Activated CD4-positive, alpha-beta T cell treated with anti-CD3 and anti-CD28 coated beads, Interleukin-2, amount 10 ng/mL, durations not matched to agents 7 days and 5 days (primary cell): ENCODE measurements at places on chromosomes 11 and 22. TPM values are rescaled to one million over a fixed set of nuclear protein-coding genes. Genes with fewer than 3 reads are reported as not detected.

LDHAL6A gene
- total RNA-seq, result 0.15 TPM

DUSP8 gene
- total RNA-seq, result 0.23 TPM

- no peaks in the 10 kb centered on the region for H3K36me3 ChIP-seq
- H3K4me3 ChIP-seq, result no peak overlapping the region
- DNase-seq, result no peak
- no peaks in the 10 kb centered on the region for H3K4me1 ChIP-seq
- H3K27ac ChIP-seq, result no peak overlapping the region
- H3K27me3 ChIP-seq, result peaks cover 7% of the 10 kb centered on the region
Observed at GRCh38 chr22:43431808-43432554, 20.2 kb downstream of the MPPED1 start.

DNA sequence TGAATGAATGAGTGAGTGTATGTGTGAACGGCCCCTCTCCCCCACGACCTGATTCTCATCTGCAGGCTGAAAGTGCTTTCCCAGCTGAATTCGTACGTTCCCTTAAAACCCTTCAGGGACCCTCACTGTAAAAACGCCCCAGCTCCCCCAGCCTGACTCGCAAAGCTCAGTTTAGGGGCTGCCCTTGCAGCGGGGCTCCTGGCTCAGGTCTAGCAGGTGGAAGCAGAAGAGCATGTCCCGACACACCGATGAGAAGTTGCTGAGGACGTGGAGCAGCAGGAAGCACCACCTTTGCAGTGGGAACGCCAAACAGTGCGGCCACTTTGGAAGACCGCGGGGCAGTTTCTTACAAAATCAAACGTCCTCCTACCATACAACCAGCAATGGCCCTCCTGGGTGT lies 3.6 kb upstream of the MRPL23 start:
- no peak overlapping the region for H3K27ac ChIP-seq
- no peak overlapping the region for H3K4me3 ChIP-seq
- peaks cover 4% of the 10 kb centered on the region for H3K4me1 ChIP-seq
- peak; percentile 5 for DNase-seq

DNA sequence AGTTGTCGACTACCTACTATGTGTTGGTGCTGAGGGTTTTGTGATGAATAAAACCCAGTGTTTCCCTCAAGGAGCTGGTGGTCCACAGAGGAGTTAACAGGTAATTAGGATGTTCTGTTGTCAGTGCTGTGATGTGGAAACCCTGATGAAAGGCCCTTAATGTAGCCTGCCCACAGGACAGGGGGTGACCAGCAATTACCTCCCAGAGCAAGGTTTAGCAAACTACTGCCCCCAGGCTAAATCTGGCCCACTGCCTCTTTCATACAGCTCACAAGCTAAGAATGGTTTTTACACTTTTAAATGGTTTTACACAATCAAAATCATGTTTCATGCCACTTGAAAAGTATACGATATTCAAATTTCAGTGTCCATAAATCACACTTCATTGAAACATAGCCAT lies 536.2 kb downstream of the MIAT start:
- H3K4me3 ChIP-seq, result no peak overlapping the region
- no peak for DNase-seq
- no peak overlapping the region for H3K27ac ChIP-seq
- no peaks in the 10 kb centered on the region for H3K27me3 ChIP-seq

DNA sequence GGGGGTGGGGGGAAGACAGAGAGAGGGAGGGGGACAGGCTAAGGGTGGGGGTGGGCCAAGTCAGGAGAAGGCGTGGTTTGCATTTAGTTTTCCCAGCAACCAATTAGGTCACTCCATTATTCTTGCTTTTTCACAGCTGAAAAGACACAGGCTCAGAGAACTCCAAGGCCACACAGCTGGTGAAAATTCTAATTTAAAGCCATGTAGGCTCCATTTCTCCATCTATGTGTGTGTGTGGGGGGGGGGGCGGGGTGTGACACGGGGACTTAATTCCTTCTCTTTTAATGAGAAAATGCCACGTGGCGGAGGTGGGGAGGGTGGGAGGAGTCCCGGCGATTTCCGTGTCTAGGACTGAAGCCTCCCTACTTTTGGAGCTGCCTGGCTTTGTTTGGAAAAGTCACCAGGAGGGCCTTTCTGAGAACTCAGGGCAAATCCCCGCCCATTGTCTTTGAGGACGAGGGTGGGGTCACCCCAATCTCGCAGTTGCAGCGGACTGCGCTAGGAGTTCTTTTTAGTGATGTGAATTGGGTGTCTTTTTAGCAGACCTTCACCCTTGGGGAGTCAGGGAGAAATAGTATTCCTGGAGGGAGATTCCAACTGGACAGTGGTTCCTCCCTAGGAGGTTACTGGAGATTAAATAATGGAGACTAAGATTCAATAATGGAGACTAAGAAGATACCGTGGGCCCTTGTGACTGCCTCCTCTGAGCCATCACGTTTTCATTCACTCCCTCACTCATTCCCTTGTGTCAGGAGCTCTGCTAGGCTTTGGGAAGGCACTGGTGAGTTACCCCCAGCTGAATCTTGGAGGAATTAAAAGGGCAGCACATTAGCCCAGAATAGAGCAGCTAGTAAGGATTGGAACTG lies 36.4 kb upstream of the PTPRJ start:
- no peak overlapping the region for H3K27ac ChIP-seq
- DNase-seq, result no peak
- no peaks in the 10 kb centered on the region for H3K36me3 ChIP-seq

GRCh38 chr22:37182101-37182948 lies 5.7 kb downstream of the C1QTNF6 start:
- H3K4me1 ChIP-seq, result peaks cover 38% of the 10 kb centered on the region
- no peak for DNase-seq

OR51B4 gene
- total RNA-seq, result not detected

GRCh38 chr11:38416141-38416540 lies 1818.1 kb upstream of the RAG2 start:
- H3K4me1 ChIP-seq, result no peaks in the 10 kb centered on the region
- H3K27ac ChIP-seq, result no peak overlapping the region
- no peak overlapping the region for H3K4me3 ChIP-seq
- H3K27me3 ChIP-seq, result no peaks in the 10 kb centered on the region

- H3K4me3 ChIP-seq, result no peak overlapping the region
- no peak for DNase-seq
- peaks cover 15% of the 10 kb centered on the region for H3K4me1 ChIP-seq
- H3K27me3 ChIP-seq, result no peaks in the 10 kb centered on the region
- no peak overlapping the region for H3K27ac ChIP-seq
Observed at GRCh38 chr11:64632237-64632636, 41.2 kb downstream of the SLC22A12 start.

DNA sequence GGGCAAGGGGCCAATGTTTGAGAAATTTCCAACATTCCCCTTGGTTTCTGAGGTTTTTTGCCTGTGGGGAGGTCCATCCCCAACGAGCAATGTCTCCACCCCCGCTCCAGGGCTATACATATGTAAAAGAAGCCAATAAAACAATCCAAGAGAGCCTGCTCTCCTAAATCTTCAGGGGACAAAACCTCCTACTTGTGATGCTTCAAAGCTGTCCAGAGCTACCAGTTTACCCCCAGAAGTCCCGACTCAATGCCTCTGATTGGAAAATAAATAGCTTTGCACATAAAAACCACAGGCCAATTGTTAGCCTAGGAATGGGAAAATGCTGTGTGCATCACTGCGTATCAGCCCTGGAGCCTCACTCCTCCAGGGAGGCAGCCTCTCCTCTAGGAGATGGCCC lies 66.0 kb upstream of the PAX6 start:
- no peaks in the 10 kb centered on the region for H3K4me1 ChIP-seq
- no peak overlapping the region for H3K27ac ChIP-seq
- peaks cover 33% of the 10 kb centered on the region for H3K27me3 ChIP-seq
- H3K4me3 ChIP-seq, result no peak overlapping the region

DNA sequence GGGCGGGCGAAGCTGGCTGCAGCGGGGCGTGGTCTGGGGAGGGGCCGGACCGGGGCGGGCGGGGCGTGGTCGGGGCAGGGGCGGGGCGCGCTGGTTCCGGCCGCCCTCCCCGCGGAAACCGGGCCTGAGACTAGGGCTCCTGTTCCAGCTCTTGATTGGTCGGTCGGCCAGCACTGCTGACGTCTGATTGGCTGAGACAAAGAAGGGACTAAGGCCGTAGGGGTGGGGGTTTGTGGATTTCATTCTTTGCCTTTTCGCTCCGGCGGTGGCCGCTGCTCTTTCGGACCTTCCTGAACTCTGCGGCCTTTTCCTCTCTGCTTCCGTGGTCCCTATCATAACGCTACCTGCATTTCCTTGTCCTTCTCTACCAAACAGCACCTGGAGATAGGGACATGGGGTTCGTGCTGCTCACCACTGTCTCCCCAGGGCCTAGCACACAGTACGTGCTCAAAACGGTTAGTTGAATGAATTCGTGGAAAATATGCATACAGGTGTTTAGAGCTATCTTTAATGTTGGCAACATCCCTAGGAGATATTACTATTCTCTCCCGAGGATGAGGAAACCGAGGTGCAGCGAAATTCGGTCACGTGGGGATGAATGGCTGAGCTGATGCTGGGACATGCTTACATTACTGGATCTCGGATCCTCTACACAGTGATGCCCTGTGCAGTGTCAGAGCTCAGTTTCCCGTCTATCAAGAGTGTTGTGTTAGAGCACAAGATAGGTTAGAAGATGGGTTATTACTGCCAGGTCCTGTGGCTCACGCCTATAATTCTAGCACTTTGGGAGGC lies 62.8 kb downstream of the NFAM1 start:
- H3K4me3 ChIP-seq, result peak overlapping the region; percentile 73
- H3K27me3 ChIP-seq, result peaks cover 48% of the 10 kb centered on the region
- H3K4me1 ChIP-seq, result peaks cover 15% of the 10 kb centered on the region
- H3K27ac ChIP-seq, result peak overlapping the region; percentile 67
- no peaks in the 10 kb centered on the region for H3K36me3 ChIP-seq
